Activated T-helper 1 cell treated with anti-CD3 and anti-CD28 coated beads, Interleukin-2, amount 50 U/mL, for 16 hours (primary cell): ENCODE measurements at places on chromosomes 1 and 21.
A peak's percentile ranks its signal among the peaks of the same experiment; 100 is the strongest.

GRCh38 chr1:158176399-158176798 lies 4.3 kb upstream of the CD1D start:
- DNase-seq: no peak

DNA sequence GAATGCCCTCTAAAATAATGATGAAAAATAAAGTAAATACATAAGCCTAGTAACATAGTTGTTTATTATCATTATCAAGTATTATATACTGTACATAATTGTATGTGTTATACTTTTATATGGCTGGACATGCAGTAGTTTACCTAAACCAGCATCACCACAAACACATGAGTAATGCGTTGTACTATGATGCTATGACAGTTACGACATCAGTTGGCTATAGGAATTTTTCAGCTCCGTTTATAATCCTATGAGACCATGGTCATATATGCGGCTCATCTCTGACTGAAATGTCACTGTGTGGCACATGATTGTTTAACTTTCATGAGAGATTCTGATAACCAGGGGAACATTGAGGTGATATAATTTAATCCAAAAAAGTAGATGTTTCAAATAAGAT lies 352.1 kb downstream of the ST6GALNAC3 start:
- no peak for DNase-seq

DNA sequence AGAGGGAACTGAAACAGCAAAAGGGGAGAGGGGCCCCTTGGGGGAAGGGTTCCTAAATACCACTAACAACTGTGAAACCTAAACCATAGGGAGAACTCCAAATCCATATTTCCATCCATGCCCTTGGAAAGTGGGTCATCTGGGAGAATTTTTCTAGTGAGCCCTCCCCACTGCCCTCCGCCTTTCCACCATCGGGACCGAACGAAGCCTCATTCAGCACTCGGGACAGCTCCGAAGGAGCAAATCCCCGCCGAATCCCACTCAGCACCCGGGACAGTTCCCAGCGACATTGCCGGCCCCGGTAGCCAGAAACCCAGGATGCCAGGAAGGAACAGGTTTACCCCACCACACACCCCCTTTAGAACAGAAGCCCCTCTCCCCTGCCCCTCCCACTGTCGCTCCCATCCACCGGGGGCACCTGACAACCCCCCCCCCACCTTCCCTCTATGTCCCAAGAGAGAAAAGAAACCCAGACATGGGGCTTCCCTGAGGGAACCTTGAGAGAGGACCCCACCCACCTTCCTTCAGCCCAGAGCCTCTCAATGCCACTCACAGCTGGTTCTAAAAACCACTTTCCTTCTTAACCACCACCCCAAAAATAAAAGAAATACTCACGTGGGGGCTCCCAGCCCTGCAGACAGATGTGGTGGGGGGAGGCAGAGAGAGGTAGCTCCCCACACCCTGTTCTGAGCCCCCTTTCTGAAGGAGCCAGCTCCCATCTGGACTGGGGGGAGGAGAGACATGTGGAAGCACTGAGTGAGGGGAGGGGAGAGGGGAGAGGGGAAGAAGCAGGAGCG lies 4.5 kb downstream of the DLGAP3 start:
- DNase-seq: no peak

DNA sequence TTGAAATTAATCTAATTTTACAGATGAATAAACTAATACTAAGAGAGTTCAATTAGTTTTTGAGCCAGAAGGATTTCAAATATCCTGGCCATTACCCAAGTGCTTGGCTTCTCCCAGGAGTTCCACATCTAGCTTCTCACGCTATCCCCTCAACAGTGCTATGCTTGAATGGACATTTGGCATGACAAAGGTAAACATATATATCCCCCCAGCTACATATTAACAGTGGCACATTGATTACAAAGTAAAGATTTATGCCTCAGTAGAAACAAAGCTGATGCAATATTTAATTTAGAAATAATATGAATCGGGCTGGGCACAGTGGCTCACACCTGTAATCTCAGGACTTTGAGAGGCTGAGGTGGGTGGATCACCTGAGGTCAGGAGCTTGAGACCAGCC lies 434.6 kb upstream of the PRMT6 start:
- DNase-seq: no peak

- no peak for DNase-seq
Observed at GRCh38 chr1:94803517-94804441, 16.4 kb upstream of the SLC44A3 start.

DNA sequence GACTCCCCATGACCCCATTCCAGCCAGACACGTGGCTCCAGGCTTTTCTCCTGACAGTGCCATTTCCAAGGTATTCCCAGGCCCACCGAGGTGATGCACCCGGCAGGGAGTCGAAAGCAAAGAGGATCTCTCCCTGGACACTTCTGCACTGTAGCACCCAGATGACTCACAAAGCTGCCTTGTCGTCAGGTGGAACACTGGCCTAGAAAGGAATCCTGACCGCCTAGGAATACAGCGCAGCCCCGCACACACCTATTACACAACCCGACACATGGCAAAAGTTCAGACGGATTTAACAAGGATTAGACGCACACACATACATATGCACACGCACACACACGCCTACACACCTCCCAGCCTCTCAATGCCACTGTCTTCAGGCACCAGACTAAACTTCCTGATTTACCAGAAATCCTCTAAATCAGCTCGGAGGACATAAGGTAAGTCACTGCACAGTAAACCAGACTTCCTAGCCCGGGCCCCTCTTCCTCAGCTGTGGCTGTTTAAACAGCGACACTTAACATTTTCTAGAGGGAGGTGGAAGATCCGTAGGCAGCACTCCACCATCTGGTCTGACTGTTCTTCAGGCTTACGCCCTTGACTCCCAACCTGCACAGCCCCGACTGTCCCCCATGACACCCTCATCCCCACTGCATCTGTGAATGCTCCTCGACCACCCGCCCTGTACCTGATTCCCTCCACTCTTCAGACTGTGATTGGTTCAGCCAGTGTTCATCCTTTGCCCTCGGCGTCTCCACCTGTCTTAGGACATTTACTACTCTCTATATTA lies 12.7 kb downstream of the FAM89A start:
- DNase-seq: no peak

GRCh38 chr1:106780066-106780465 lies 276.4 kb upstream of the PRMT6 start:
- DNase-seq: no peak

- no peak for DNase-seq
Observed at GRCh38 chr1:226806988-226807387, 63.4 kb upstream of the PSEN2 start.

GRCh38 chr1:85022700-85023099 lies 25.6 kb downstream of the MCOLN3 start:
- no peak for DNase-seq

DNA sequence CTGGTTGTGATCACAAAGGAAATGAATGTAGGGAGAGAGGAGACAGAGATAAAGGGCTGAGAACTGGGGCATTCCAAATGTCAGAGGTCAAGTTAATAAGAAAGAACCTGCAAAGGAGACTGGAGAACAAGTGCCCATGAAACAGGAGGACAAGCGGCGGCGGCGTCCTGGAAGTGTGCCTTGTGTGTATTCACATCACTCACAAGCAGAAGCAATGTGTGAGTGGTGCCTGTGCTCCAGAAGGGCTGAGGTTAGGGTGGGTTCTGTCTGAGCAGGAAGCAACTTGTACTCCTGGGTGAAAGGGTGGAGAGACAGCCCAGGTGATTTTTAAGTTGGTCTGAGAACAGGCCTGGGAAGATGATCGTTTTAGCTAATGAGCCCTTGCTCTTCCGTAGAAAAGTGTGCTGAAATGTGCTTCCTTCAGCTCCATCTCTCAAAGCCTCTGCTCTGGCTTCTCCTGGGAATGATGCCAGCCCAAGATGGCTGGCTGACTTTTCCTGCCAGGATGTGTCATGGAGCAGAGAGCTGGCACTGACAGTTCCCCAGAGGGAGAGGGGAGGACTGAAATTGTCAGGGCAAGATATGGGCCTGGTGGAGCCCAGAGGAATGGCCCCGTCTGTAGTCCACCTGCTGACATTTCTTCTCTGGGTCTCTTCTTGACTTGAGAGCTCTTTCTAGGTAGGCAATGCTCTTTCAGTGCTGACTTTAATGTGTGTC lies 25.1 kb upstream of the PLEKHA6 start:
- DNase-seq: no peak

DNA sequence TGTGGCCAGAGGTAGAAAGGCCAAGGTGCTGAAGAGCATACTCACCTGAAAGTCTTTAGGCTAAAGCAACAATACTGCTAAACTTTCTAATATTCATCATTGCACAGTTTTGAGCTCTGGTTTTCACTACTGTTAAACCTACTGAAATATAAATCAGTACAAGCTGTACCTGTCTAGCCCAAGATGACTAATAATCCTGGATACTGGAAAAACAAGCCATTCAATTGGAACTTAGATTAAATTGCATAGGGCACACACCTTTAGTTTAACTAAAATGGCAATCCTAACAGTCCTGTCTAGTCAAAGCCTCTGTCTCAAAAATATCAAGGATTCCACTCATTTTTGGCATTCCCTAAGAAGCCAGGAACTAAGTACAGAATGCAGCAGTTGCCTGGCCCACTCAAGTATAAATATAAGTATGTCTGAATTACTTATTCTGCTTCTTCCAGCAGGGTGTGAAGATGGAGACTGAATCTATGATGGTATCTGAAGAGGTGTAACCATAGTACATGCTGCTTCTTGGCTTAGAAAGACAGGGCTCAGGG lies 3.1 kb downstream of the CHML start:
- DNase-seq: no peak

- DNase-seq: peak; percentile 12
Observed at GRCh38 chr1:231626951-231627614, 493 bp downstream of the DISC1 start.

- no peak for DNase-seq
Observed at GRCh38 chr1:7781501-7781900, 2.6 kb upstream of the PER3 start.

DNA sequence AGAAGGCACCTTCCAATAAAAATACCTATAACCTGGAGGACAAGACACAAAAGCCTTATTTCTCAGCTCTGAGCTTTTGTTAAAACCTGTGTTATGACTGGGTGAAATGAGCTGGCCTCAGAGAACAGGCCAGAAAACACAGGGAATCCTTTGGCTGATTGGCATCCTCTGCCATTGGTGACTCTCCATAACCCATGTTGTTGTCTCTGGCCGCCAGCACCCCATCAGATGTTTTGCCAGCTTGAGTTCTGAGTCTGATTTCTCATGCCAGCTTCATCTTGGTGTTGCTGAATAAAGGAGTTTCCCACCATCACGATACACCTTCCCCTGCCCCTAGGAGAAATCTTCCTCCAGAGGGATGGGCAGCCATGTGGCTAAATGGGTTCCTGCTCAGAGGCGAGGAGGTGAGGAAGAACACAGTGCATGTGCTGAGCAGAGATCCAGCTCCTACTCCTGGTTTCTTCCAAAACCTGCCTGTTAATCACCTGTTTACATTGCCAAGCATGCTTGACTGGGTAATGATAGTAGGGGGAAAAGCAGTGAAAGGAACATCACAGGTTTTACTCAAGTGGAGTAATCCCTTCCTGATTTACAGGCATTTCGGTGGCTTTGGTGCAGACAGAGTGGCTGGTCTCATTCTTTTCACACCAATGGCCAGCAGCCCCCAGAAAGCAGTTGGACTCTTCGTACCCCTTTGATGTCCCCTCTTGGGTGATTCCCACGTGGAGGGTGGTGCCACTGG lies 109.8 kb downstream of the ROR1 start:
- DNase-seq: no peak

GRCh38 chr21:45870851-45871615 lies 110.5 kb upstream of the COL6A1 start:
- DNase-seq: no peak

DNA sequence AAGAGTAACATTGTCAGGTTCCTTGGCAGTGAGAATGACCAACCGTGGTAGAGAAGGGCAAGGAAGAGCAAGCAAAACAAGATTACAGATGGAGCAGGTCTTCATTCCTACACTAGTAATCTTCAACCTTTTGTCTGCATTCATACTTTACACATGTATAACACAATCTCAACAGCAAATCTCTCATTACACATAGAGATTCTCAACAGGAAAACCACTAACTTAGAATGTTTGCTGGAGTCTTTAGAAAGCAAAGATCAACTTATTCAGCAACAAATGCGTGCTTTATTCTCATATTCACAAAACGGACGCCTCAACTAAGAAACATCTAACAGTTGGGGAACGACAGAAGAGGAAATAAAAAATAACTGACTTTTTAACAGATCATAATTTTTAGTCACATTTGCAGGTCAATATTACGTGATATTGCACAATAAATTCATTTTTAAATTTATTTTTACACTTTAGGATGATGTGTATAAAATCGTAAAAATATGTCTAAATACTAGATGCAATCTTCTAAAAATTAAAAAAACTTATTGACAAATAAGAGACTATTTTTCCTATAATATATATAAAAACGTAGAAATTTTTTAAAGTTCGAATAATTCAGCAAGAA lies 82.9 kb downstream of the ARID4B start:
- no peak for DNase-seq

DNA sequence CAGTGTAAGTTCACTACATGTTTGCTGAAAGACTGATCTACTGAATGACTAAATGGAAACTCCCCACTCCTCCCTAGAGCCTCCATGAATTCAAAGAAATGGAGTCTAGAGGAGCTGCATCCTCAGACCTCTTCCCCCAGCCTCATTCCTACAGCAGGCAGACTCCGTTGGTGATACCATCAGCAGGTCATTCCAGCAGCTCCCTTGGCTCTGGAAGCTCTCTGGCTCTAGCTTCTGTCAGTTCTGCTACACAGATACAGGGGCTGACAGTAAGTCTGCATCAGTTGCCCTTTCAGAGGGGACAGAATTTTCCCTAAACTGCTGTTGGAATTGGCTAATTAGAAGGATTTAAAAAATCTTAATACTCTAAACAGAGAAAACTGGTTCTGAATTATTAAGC lies 31.7 kb upstream of the DMRTA2 start:
- DNase-seq: no peak

- DNase-seq: no peak
Observed at GRCh38 chr1:228513236-228513900, 26.2 kb downstream of the RNF187 start.

DNA sequence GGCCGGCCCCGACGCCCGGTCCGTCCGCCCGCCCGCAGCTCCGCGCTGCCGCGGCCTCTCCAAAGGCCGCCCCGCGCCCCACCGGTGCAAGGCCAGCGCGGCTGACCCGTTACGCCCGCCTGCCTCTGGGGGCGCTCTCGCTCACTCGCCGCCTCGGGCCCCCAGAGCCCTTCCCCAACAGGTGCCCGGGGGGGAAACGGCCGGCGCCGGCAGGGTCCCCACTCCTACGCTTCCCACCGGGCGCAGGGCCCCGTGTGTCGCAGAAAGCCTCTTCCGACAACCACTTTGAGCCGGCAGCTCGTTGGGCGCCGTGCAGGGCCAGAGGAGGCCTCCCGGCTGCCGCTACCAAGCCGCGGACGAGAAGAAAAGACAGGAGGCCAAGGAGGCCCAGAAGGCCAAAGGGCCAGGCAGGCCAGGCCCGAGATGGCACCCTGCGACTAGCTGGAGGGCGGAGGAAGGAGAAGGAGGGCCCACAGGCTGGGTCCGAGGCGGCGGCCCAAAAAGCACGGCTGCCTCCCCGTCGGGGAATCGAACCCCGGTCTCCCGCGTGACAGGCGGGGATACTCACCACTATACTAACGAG lies 64.9 kb upstream of the FCGR2A start:
- peak; percentile 53 for DNase-seq

- no peak for DNase-seq
Observed at GRCh38 chr1:240329443-240329842, 237.8 kb downstream of the FMN2 start.

- no peak for DNase-seq
Observed at GRCh38 chr21:15289246-15289645, 224.4 kb upstream of the NRIP1 start.
